ENCODE measurements at places on chromosomes 1 and 21.

DNA sequence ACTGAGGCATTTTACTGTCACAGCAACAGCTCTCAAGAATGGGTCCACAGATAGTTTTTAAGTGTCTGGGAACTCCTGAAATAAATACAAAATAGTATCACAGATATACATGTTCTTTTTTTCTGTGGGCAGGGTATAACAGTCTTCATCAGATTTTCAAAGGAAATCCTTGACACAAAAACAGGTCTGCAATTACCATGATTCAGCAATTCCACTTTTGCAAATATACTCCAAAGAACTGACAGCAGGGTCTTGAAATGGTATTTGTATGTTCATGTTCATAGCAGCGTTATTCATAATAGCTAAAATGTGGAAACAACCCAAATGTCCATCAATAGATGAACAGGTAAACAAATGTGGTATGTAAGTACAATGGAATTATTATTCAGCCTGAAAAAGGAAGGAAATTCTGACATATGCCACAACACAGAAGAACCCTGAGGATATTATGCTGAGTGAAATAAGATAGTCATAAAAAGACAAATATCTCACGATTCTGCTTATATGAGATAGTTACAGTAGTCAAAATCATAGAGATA, 85.0 kb downstream of the EPS15 start:
- no peak for DNase-seq

DNA sequence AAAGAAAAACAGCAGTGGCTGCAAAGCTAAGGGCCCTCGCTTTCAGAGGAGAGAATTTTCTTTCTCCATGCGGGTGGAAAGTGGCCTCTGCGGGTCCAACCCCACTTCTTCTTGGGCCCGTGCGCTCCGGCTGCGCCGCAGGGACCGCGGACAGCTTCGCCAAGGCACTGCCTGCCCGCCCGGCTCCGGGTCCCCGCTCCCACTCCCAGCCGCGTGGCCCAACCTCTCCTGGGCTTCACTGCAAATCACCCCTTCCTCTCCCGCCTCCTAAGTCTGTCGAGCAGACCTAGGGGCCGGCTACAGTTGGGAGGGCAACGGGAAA, 1.0 kb upstream of the RUNX3 start:
- DNase-seq, result no peak

GRCh38 chr1:55089683-55090082, 50.3 kb downstream of the PCSK9 start:
- no peak for DNase-seq

- no peak for DNase-seq
Measured at GRCh38 chr1:243587823-243588560, 262.1 kb downstream of the AKT3 start.

DNA sequence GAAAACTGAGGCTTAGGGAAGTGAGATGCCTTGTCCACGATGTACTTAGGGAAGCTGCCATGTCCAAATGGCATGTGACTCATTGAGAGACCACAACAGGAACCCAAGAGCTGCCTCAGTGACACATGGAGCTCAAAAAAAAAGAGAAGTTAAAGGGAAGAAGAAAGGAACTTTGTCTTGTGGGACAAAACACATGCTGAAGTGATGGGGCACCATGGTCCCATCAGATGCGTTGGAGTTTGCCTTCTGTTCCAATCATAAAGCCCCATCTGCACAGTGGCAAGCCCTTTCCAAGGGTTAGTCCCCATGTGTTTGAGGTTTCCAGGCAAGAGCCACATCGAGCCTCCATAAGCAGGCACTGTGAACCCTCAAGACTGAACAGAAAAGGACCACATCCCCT, 8.0 kb downstream of the MED8 start:
- no peak for DNase-seq

GRCh38 chr1:81598623-81599022, 202.1 kb upstream of the ADGRL2 start:
- no peak for DNase-seq

DNA sequence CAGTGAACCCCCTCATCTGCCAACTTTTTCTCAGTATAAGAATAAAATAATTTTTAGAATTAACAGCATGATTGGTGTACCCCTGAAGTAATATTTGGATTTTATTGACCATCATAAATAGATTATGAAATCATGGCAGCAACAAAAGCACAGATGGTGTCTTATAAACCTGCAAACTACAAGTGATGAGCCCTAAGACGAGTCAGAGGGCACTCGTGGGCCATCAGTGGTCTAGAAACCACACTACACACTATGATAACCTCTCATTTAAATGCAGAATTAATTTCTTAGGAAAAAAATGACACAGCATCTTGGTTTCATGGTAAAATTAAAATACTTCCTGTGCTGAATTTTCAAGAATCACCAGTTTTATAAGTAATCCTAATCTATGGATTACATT, 312.4 kb downstream of the PTBP2 start:
- DNase-seq, result no peak

DNA sequence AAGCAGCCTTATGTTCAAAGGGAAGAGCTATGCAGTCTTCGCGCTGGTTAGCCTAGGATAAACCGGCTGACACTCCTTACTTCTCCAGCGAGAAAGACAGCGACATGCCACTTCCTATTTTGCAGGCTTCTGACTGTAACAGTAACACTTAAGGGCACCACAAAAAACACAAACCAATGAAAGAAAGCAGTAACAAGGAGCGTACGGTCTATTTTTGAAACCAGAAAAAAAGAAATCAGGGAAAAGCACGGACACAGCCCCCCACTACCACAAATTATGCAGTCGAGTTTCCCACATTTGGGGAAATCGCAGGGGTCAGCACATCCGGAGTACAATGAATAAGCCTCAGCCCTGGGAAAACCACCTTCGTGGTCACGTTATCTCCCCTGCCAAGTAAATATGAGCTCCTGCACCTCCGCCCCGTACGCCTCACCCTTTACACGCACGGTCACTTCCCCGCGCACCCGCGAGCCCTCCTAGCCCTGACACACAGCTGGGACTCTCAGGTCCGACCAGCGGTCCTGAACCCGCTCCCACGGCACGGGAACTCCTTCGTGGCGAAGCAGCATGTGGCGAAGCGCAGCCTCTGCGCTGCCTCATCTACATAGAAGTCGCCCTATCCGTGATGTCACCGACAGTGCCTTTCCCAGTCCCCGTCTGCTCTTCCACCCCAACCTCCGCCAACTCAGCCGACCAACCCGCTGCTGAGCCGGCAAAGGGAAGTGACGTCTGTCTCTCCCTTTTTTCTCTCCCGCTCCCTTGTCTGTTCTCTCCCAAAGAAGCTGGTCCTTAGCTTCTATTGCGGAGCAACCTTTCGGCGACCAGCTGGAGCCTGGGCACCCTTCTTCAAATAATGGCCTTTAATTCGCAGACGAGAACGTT, 40.9 kb upstream of the PPIAL4F start:
- peak; percentile 93 for DNase-seq

DNA sequence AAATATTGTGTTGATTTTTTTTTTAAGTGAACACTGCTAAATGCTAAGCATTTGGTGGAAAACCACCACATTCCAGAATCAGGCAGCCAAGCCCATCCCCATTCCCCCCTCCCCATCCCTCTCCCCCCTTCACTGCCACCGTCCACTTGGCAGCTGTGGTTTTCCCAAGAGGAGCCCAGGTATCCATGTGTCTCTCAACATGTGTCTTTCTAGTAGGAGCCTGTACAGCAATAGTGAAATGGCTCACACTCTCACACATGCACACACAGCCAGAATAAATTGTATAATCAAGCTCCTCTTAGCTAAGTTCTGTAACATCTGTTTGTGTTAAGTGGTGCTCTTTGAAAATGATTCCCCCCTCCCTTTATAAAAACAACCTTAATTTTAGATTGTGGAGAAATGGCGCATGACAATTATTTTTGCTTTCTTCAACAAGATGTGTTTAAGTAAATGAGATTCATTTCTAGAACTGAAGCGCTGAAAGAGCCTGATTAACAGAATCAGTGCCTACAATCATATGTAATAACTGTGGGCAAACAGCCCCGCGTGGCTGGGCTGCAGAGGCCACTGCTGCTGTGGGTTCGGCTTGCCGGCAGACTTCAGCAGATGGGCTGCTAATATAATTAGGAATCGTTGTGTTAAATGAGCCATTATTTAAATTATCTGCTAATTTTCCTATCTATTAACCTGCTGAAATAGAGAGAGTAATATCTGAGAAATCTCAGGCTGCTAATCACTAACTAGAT, 43.3 kb downstream of the BACE2 start:
- no peak for DNase-seq

GRCh38 chr1:91556556-91556955, 55.9 kb downstream of the CDC7 start:
- no peak for DNase-seq

- no peak for DNase-seq
Measured at GRCh38 chr1:24696041-24696755, 49.0 kb upstream of the CLIC4 start.

GRCh38 chr21:34670220-34670961, 1.6 kb downstream of the CLIC6 start:
- no peak for DNase-seq

DNA sequence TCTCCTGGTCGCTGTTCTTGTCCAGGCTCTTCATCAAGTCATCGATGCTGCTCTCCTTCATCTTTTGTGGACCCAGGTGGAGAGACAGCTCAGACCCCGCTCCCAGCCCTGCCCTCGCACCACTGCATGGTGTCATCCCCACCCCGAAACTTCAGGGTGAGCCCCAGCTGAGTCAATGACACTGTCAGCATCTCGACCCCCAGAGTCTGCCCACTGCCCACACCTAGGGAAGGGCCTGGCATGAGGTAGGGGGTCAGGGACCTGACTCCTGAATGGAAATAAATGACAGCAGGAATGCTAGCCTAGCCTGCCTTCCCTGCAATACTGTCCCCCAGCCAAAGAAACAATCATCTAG, 1.6 kb upstream of the S100A6 start:
- DNase-seq, result no peak

- DNase-seq, result no peak
Measured at GRCh38 chr1:39592069-39592468, 15.5 kb upstream of the PABPC4 start.

DNA sequence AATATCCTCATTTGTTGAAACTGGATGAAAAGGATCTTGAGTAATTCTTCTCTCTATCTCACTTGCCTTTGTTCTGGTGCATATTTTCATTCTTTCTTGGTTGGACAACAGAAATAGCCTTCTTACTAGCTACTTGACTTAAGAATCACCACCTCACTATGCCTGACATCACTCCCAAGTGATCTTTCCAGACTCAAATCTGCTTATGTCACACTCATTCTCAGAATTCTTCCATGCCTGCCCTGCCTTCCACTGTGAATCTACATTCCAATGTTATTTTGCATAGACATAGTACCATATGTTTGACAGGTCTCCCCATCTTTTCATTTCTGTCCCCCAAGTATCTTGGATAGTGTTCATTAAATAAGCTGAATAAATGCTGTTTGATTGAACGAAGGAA, 78.5 kb upstream of the DPYD start:
- DNase-seq, result no peak

- DNase-seq, result no peak
Measured at GRCh38 chr1:183783342-183783741, 21.6 kb upstream of the RGL1 start.

DNA sequence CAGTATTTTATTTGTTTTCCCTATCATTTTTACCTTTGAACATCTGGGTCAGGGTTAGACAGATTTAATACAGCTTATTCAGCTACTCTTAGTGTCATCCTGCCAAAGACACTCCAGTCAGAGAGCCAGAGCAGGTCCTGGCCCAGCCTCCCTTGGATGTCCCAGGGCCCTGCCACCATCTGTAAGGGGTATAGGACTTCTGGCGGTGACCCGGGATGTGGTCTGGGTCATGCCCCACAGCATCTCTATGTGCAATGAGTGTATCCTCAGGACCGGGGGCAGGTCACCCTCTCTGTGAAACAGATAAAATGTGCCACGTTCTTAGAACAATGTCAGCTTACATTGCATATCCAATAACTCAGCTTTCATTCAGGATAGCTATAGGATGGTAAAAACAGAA, 37.8 kb upstream of the PRSS38 start:
- DNase-seq, result no peak

DNA sequence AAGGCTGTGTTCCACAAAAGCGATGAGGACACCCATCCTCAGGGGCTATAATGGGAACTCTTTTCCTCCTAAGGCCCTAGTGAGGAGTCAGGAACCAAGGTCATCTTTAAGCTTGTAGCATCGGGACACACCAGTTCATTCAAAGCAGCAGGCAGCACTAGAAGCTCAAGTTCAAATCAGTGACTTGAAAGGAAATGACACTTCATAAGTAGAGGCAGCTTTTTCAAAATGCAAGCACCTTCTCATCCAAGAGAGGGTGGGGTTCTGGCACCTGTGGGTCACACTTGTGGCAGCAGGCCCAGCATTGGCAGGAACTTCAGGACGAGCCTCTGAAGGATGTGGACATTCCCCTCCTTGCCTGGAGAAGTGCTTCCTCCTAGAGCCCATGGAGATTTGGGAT, 496.3 kb downstream of the KIF26B start:
- DNase-seq, result no peak

- DNase-seq, result peak; percentile 29
Measured at GRCh38 chr1:15196807-15197530, 43.4 kb downstream of the TMEM51 start.

Data from DMS79 (cell line).